NCI-H2171 (cell line): ENCODE measurements at places on chromosomes 16 and 17.
A peak's percentile ranks its signal among the peaks of the same experiment; 100 is the strongest.

DNA sequence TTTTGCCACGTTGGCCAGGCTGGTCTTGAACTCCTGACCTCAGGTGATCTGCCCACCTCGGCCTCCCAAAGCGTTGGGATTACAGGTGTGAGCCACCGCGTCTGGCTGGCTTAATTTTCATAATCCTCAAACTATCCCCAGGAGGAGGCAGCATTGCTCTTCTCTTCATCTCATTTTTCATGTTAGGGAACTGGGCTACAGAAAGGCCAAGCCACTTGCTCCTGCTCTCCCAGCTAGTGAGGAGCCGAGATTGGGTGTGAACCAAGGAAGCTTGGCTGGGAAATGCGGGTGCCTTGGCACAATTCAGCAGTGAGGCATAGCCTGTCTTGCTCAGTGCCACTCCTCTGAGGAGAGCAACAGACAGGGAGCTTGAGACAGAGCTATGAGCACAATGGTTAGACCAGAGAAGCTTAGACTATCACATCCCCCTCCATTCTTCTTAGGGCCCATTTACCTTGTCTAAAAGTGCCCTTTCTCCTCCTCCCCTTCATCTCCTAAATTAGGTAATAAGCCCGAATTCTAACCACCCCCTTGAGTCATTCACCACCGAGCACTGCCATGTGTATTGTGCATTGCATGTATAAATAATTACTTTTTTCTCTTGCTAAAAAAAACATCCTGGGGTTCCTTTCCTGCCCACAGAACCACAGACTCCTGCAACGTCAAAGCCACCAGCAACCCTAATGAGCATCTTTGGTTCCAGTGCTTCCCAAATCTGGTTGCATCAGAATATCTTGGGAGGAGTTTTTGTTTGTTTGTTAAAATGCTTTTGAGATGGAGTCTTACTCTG is 20.0 kb upstream of the KIF19 start:
- peak; percentile 21 for DNase-seq

- DNase-seq, result no peak
These were observed 29.4 kb downstream of the TOM1L2 start for GRCh38 chr17:17942846-17943245.

GRCh38 chr16:30458561-30459394 is 13.1 kb upstream of the SEPHS2 start:
- DNase-seq, result no peak

DNA sequence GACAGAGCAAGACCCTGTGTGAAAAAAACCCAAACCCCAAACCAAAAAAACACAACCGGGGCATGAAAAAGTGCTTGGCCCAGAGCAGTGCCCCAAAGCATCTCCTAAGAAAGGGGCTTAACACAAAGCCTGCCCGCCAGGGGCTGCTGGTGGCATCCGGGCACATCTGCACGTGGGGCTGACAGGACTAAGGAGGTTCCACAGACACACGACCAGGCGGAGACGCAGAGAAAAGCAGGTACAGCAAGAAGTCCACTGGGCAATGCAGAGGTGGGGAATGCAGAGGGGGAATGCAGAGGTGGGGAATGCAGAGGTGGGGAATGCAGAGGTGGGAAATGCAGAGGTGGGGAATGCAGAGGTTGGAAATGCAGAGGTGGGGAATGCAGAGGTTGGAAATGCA is 109.2 kb downstream of the ZNF778 start:
- DNase-seq, result no peak

DNA sequence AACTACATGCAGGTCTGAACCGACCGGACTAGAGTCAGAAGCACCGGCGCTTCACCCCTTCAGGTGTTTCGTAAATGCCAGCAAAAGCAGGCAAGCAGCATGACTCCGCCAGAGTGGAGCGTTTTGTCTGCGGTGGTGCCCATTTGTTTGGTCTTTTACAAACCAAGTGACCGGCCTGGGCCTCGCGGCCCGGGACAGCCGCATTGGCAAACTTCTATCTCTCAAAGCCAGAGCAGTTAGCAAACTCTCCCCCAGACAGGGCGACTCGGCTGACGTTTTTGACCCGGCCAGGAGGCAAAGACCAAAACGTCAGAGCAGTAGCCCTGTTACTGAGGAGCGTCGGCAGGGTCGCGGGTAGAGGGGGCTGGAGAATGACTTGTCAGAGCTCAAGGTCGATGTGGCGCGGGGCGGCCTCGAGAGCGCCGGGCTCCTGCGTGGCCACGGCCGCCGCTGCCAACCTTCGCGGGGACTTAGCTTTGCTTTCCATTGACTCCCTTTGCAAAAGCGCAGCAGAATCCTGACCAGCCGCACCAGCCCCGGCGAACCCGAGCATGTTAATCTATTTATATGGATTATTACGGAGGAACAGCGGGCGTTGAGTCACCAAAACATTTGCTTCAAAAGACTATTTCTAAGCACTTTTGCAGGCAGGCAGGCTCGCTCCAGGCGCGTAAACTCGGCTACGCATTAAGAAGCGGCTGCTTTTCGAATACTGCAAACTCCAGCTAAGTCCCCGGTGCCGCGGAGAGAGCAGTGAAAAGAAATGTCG is 763 bp upstream of the SOX9 start:
- no peak for DNase-seq

DNA sequence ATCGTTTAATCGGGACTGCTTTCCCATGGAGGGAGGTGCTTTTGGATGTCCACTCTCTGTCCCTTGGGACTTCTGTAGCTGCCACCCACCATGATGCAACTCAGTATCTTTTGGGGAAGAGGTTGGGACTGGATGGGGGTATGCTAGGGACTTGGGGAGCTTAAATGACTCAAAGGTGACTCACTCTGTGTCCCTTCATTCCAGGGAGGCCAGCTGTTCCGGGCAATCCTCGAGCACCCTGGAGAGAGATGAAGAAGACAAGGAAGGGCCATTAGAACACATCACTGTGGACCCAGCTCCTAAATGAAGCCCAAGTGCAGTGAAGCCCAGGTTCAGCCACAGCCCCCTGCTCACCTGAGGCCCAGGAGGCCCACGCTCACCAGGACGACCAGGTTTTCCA is 4.6 kb downstream of the COL1A1 start:
- no peak for DNase-seq

DNA sequence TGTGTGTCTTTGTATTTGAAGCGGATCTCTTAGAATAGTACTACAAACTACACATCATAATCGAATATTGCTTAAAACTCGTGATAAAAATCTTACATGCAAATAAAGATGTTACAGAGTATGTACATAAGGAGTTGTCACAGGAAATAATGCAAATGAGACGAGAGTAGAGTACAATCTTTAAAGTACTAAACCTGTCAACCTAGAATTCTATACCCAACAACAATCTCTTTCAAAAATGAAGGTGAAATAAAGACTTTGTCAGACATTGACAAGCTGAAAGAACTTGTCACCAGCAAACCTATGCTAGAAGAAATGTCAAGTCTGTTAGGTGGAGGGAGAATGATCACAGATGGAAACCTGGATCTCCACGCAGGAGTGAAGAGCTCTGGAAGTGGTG is 83.7 kb upstream of the GNG13 start:
- DNase-seq, result no peak

- DNase-seq, result no peak
These were observed 1.2 kb downstream of the VAMP2 start for GRCh38 chr17:8161289-8162232.

GRCh38 chr16:280991-281659 is 734 bp downstream of the ARHGDIG start:
- DNase-seq, result no peak

DNA sequence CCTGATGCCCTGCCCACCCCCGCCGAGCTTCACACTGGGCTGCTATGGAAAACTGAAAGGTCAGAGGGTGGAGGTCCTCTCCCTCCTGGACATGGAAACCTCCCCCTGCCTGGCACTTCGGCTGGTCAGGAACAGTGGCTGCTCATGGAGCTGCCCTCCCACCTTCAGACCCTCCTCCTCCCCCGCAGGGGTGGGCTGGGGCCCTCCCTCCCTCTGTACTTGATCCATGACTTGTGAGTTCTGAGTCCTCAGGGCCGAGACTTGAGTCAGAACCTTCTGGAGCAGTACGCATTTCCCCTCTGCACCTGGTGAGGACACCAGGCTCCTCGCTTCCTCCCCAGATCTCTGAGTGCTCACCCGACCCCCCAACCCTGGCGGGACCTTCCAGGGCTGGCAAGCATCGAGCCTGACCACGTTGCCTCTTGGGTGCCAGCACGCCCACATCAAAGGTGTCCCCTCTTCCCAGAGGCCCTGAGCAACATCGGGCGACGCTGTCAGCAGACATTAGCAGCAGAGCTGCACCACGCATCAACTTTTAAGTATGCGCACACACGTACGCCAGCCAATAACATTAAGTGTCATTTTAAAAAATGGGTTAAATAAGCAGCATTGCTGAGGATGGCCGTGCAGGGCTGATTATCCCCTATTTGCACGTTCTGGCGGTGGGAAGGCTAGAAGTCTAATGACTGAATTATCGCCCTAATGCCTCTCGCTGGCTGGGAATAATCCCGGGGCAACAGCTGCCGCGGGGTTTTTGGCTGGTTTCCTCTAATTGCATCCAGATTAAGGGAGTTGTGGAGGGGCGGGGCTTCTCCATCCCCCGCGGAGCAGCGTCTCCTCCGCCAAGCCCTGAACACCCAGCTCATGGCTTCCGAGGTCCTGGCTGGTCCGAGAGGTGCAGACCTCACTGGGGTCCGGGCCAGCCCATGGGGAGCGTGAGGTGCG is 98.0 kb downstream of the TBC1D16 start:
- no peak for DNase-seq

- no peak for DNase-seq
These were observed 3.3 kb upstream of the XYLT1 start for GRCh38 chr16:17474037-17474436.

DNA sequence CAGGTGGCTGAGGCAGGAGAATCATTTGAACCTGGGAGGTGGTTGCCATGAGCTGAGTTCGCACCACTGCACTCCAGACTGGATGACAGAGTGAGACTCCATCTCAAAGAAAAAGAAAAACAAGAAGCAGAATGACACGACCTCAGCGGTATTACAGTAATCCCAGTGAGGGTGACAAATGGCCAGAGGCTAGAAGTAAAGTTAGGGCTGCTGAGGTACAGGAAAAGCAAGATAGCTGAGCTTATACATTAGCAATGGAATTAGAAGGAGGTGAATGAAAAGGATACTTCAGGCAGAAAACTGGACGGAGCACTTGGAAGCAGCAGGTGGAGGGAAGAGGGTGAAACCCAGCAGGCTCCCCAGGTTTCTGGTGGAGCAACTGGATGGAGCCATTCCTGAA is 26.1 kb upstream of the AMZ2 start:
- no peak for DNase-seq

DNA sequence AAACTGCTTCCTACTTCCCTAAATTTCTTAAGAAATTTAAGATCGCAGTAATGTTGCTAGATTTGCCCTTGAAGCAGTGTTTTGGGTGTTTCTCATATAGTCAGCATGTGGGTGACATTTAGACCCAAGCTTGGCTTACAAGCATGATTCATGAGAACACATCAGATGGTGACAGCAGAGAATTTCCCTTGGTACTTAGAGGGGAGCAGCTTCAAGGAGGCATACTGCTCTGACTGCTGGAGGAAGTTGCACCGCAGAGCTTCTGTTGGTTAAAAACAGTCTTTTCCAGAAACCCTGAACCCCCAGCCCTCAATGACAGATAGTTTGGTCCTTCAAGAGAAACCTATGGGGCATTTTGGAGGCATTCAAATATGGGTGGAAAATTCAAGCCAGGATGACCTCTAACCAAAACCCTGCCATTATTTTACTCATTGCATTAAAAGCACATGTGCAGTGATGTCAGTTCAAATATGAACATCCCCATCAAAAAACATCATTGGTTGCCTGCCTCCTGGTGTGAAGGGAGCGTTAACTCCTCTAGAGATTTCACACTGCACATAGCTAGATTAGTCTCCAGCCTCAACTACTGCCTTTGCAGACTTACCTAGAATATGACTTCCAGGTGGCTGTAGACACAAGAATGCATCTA is 201.5 kb upstream of the CACNG5 start:
- no peak for DNase-seq

GRCh38 chr17:74455025-74455545 is 11.3 kb upstream of the CD300A start:
- no peak for DNase-seq

DNA sequence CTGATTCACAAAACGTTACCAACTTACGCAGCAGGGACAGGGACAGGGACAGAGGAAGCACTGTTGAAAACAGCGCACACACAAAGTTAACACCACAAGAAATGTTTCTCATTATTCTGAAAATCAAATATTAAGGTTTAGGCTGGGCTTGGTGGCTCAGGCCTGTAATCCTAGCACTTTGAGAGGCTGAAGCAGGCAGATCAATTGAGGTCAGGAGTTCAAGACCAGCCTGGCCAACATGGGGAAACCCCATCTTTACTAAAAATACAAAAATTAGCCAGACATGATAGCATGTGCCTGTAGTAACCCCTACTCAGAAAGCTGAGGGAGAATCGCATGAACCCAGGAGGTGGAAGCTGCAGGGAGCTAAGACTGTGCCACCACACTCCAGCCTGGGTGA is 4.2 kb downstream of the CYTH1 start:
- DNase-seq, result no peak
